ENCODE measurements at places on chromosomes 1 and 21.

DNA sequence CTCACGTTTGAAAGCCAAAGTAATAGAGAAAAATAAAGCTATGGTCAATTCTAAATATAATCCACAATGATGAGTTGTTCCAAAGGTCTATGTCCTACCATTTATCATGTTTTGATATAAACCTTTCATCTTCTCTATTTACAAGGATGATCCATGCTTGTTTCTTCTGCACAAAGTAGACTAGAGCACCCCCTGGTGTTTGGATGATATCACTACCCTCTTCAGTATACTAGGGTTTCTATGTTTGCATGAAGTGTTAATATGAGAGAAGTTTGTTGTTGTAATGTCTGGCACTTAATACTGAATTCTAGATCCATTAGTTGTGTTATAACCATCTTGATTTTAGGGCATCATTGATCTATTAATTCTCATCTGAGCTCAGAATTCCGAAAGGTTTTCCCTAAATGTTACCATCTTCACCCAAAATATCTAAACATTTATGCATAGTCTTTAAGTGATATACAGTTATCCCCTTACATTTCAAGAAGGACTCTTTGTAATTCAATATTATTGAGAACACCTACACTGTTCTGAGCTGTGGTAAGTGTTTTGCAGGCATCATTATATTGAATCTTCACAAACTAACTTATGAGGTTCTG is 21.1 kb downstream of the CLDN8 start:
- DNase-seq: no peak

- no peak for DNase-seq
These were observed 12.6 kb downstream of the METTL13 start for GRCh38 chr1:171794085-171794484.

DNA sequence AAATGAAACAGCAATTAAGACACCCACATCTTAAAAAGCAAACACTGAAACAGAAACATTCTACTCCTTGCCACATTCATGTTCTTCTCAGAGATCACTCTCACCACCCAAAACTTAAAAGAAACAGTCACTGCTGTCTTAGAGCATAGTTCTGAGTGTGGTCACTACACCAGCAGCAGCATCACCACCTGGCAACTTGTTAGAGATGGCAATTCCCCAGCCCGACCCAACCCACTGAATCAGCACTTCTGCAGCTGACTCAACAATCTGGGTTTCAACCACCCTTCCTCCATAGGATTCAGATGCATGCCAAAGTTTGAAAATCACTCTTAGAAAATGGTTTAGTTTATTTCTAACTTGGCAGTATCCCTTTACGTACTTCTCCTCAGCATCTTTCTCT is 126.1 kb downstream of the CDC42BPA start:
- DNase-seq: no peak

DNA sequence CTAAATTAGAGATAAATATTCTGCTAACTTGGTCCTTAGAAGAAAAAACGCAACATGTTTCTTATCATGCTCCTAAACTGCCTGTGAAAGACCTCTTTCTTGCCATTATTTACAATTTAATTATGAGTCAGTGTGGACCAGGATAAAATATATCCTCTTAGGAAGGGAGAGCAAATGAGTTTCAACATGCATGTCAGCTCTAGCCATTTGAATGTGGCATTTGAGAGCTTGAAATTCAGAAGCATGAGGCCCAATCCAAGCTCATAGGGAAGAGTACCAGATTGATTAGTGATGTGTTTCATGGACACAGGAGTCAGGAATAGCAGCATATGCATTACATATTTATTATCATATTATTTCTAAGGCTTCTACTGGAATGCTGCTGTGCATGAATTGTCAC is 39.3 kb downstream of the TBX15 start:
- DNase-seq: no peak

DNA sequence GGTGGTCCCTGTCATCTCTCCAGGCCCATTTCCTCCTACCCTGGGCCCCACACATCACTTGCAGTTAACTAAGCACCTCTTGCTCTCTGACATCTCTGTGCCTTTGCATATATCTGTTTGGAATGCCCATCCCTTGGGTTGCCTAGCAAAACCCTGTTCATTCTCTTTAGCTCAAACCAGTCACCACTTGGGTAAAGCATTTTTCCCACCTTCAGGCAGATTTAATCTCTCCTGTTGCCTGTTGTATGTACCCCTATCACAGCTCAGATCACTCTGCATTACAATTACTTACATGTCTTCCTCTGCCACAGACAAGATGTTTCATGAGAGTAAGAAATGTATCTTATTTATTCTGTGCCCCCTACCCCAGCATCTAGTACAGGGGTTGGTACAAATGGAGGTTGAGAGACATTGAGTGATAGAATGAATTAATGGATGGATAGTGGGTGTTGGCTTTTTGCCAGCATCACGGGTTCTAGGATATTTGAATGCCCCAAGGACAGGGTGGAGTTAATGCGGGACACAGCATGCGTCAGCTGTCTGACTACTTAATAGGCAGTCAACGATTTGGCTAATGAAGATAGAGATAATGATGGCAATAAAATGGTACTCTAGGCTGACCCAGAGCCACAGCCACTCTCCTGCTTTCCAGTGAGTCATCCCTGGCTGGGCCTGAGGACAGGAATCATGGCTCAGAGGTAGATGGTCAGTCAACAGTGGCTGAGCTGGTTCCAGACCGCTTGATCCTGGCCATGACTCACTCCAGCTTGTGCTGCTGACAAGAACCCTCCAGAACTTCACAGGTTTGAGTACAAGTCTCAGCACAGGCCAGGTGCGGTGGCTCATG is 6.5 kb downstream of the NR0B2 start:
- DNase-seq: no peak

DNA sequence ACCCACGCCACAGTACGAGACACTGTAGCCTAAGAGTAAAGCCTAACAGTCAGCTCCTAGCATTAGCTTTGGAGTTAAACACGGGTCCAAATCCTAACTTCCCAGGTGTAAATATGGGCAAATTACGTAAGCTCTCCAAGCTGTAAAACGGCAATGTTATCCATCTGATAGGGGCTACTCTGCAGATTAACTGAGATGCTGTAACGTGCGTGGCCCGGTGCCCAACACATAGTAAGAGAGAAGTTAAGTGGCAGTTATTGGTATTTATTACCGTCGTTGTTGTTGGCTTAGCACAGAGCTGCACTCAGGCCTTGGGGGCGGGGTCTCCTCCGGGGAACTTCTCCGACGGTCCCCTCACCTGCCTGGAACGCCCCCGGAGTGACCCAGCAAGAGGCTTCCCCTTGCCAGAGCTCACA is 457 bp downstream of the TRAPPC3 start:
- no peak for DNase-seq

- DNase-seq: no peak
These were observed 76.6 kb downstream of the HSPA13 start for GRCh38 chr21:14306126-14306907.

DNA sequence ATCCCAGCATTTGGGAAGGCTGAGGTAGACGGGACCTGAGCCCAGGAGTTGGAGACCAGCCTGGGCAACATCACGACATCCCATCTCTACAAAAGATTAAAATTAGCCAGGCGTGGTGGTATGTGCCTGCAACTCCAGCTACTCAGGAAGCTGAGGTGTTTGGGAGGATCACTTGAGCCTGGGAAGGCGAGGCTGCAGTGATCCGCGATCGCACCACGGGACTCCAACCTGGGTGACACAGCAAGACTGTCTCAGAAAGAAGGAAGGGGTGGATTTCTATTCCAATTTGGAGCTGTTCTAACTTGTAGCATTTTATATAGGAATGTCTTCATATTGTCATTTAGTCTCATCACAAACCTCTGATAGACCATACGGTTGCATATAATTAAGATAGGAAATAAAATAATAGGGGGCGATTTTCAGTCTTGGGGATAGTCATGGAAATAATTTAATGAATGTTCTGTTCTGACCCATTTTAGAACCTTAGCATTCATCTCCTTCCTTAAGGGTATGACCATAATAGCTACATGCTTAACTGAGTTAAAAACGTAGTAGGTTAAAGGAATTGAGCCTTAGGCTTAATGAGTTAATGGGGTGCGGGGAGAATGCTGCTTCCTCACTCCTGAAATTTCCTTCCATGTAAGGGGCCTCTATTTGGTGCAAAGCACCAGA is 93.1 kb downstream of the ADCY10 start:
- no peak for DNase-seq

GRCh38 chr1:2392686-2393085 is 1.0 kb downstream of the RER1 start:
- DNase-seq: no peak

DNA sequence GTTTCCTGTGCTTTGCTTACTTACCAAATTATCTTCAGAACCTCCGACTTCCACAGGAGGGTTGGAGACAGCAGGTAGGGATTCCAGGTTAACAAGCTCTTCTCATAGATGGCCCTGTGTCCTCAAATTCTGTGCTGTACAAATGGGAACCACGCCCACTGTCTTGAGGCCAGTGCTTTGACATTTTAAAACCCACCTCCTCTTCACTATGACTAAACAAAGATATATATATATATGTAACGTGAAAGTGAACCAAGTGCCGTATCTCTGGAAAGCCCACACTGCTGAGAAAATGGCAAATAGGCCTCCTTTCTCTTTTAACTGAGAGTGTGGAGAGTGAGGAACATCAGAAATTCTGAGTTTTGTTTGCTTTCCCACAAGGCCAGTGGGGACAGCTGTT is 99.6 kb downstream of the ZBTB18 start:
- DNase-seq: no peak

GRCh38 chr1:116556289-116557006 is 14.4 kb downstream of the CD58 start:
- DNase-seq: no peak

- no peak for DNase-seq
These were observed 122.6 kb upstream of the ZNHIT6 start for GRCh38 chr1:85830837-85831236.

GRCh38 chr1:201673915-201674314 is 135.0 kb downstream of the NAV1 start:
- no peak for DNase-seq

DNA sequence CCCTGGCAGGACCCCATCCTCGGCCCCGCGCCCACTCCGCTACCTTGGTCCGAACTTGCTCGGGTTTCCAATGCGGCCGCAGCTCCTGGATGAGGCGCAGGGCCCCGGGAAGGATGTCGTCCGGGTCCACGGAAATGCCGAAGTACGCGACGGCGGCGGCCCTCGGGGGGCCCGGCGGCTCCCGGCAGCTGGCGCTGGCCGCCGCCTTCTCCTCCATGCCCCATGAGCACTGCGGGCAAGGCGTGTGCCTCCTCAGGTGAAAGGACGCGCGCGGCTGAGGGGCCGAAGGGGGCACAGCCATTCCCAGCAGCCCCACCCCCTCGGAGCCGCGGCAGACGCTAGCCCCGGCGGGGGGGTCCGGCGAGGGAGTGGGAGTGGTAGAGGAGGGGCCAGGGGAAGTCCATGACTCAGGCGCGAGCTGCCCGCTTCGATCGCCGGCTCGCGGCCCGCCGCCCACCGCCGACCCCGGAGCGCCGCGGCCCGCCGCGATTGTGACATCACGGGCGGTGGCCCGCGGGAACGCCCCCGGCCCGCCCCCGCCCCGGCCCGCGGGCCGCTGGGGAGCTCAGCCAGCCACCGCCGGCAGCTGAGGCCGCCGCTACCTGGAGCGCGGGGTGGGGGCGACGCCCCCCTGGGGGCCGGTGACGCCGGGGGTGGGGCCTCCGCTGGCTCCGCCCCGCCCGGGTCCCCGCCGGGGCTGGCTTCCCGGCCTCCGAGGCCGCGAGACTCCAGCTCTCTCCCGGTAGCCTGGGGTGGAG is at the start of gene ETNK2:
ETNK2 (minus strand) TSS at position 493 of the 758 bp plus-strand sequence; CDS start at position 301, 192 bp downstream.
- DNase-seq: peak; percentile 51

DNA sequence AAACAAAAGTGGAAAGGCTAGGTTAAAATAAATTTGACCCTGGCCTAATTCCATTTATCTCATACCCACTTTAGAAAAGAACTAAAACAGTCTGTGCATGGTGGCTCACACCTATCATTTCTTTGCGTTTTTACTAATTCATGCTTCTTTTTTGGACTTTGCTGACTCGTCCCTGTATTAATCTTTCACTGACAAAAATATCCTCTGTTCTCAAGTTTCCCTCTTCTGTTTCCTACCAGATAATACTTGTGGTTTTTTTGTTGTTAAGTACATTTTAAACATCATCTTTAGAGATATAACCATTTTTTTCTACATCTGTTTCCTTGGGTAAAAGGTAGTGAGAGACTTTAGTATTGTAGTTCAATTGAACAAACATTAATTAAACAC is 11.5 kb downstream of the CNST start:
- no peak for DNase-seq

GRCh38 chr21:34000375-34000774 is 73.0 kb upstream of the MRPS6 start:
- DNase-seq: no peak

DNA sequence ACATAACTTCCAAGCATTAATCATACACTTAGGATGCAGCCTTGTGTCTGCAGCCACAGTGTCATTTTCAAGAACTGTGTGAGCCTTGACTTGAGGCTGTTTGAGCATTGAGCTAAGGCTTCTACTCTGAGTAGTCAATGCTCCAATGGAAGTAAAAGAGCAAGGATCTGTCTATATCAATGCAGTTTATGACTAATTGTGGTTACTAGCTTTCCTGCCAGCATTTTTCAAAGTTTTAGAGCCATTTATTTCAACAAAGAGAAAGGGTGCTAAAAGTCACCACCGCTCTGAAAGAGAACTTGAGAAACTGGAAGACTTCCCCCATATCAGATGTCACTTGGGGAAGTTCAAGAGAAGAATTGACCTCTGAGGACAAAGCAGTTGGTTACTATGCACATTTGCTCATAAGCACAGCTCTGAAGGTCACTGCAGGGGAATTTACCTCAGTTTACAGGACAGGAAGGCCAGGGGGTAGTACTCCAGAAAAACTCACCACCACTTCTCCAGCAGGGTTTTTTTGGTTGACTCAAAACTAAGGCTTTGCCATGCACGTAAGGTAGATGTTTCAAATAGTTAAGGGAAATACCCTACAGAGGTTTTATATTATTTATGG is 24.5 kb upstream of the RGS1 start:
- DNase-seq: peak; percentile 25

DNA sequence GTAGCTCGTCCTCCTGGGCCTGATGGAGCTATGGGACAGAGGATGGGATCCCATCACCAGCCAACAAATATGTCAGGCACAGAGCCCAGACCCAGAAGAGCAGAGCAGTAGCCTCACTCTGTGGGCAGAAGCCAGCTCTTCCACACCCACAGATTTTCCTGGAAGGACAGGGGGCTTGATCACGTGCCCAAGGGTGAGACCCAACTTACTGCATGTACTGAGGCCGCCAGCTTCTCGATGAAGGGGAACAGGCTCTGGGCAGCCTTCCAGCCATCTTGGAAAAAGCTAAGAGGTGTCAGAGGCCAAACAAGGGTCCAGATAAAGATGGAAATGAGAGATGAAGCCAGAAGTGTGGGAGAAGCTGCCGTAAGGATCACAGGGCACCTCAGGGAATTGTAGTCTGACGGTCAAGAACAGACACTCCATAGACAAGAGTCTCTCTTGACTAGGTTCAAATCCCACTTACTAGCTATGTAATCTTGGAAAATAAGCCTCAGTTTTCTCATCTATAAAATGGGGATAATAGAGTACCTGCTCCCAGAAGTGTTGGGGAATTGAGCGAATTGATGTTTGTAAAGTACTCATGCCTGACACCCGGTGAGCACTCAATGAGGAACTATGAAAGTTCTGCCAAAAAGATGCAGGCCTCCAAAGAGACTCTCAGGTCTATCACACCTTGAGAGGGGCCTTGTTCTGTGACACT is 17.0 kb upstream of the TCEA3 start:
- DNase-seq: no peak

GRCh38 chr1:67126111-67126746 is 8.5 kb downstream of the C1orf141 start:
- no peak for DNase-seq
